Activated CD4-positive, alpha-beta T cell treated with anti-CD3 and anti-CD28 coated beads, Interleukin-2, amount 10 ng/mL, durations not matched to agents 7 days and 5 days (primary cell): ENCODE measurements at places on chromosomes 4 and X. TPM values are rescaled to one million over a fixed set of nuclear protein-coding genes. Genes with fewer than 3 reads are reported as not detected.

DNA sequence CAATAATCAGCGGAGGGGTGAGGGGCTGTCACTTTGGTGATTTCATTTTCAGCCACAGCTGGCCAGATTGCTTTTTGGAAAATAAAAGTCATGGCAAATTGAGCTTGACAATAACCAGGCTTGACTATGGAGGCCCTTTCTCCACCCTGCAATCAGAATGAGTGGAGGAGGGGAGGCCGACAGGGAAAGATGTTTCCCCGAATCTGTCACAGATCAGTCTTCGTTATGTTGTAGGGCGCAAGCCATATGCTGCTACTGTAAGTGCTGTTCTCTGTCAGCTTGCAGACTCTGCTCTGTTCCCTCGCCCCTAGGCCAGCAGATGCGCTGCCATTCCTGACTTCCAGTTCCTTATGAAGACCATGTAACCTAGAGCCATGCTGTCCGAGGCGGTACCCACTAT is 114.1 kb downstream of the MGST2 start:
- DNase-seq: no peak

DNA sequence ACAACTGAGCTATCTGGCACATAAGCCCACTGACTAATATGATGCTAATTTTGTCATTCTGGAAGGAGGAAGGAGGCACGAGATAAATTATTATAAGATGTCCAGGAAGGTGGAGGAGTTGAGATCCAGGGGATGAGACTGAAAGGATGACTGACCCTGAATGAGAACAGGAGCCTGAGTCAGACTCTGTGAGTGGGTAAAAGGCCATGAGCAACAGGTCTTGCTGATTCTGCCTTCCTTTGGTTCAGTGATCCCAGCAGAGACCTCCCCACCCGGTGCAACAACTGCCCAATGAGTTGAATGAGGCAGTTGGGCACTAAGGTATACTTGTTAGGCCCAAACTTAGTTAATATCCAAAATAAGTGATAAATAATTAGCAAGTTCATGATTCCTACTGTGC is 238.1 kb upstream of the GPC4 start:
- DNase-seq: no peak

GRCh38 chr4:62717154-62717553 is 1517.0 kb downstream of the ADGRL3 start:
- DNase-seq: no peak

Gene PKD2
- total RNA-seq: 13.2 TPM

Gene TGIF2LX
- total RNA-seq: not detected

Gene SLC7A11
- 2.2 TPM for total RNA-seq

Gene ASB9
- total RNA-seq: 0.67 TPM
